ENCODE measurements at places on chromosomes 3 and 15.

- no peak for DNase-seq
These were observed 5.6 kb downstream of the LINGO1 start for GRCh38 chr15:77627067-77627466.

DNA sequence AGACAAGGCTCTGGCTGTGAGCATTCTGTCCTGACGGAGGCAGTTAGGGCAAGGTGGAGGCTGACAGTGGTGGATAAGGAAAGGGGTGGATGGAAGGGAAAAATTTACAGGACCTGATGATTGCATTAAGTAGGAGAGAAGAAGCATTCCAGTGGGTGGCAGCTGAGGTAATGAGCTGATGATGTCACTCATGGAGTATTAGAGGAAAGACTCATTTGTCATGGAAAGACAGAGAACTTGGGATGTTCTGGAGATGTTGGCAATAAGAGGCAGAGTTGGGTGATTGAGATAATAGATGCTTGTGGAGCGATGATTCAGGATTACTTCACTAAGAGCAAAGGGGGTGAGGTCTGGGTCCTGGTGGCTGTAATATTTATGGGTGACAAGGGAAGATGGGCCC, 63.6 kb upstream of the SCN5A start:
- no peak for DNase-seq

GRCh38 chr3:167814441-167814951, 79.0 kb downstream of the SERPINI1 start:
- no peak for DNase-seq

GRCh38 chr3:196440041-196440537, 7.9 kb upstream of the UBXN7 start:
- DNase-seq, result no peak

GRCh38 chr3:76941376-76941775, 98.5 kb upstream of the ROBO2 start:
- DNase-seq, result no peak

- DNase-seq, result no peak
These were observed 7.3 kb downstream of the ILDR1 start for GRCh38 chr3:122014741-122015140.

- DNase-seq, result no peak
These were observed 69.0 kb downstream of the TIGIT start for GRCh38 chr3:114362815-114363214.

- no peak for DNase-seq
These were observed at the start of gene CPLX3 for GRCh38 chr15:74826364-74826819. CPLX3 (plus strand) TSS chr15:74826627; CDS start chr15:74826704, 77 bp downstream.

- no peak for DNase-seq
These were observed 32.5 kb downstream of the MEF2A start for GRCh38 chr15:99598296-99598695.

GRCh38 chr3:174000675-174001074, 603.1 kb downstream of the NLGN1 start:
- DNase-seq, result no peak

GRCh38 chr3:64244011-64244942, 19.0 kb upstream of the PRICKLE2 start:
- no peak for DNase-seq

- DNase-seq, result no peak
These were observed 1.9 kb downstream of the VGLL4 start for GRCh38 chr3:11641683-11642430.

DNA sequence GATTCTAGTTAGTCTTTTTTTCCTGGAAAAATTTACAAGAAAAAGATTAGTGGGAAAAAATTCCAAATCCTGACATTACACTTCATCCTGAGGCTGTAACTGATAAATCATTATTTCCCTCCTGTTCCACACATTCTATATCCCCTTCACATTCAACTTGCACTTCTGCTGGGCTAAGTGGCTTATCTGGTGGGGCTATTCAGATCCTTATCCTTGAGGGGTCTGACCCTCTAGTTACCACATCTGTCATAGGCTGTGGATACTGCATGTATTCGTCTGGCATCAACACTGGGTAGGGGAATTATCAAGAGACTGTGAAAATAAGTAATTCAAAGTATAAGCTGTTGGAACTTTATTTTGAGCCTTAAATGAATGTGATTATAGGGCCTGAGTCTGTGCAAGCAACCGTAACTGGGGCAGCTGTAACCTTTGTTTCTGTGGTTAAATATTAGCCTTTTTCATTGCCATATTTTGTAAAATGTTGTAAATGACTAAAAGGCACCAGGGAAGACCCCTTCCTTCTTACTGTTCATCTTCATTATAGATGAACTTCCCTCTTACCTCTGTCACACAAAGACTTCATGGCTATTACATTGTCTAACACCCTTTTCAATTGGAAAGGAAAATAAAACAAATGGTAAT, 28.0 kb upstream of the TEX9 start:
- DNase-seq, result no peak

DNA sequence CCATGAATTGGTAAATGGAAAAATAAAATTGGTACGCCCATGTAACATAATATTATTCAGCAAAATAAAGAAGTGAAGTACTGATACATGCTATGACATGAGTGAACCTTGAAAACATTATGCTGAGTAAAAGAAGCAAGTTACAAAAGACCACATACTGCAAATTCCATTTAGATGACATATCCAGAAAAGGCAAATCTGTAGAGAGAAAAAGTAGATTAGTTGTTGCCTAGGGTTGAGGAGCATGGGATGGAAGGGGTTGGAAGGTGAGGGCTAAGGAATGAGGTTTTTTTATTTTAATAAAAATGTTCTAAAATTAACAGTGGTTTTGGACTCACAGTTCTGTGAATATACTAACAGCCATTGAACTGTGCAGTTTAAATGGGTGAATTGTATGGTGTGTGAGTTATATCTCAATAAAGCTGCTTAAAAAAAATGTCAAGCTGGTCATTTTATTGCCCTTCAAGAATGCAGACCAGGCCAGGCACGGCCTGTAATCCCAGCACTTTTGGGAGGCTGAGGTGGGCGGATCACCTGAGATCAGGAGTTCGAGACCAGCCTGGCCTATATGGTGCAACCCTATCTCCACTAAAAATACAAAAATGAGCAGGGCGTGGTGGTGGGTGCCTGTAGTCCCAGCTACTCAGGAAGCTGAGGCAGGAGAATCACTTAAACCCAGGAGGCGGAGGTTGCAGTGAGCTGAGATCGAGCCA, 8.1 kb upstream of the DLG1 start:
- DNase-seq, result no peak

GRCh38 chr3:64093825-64094712, 70.8 kb upstream of the PSMD6 start:
- DNase-seq, result no peak

GRCh38 chr3:126465928-126466544, 9.7 kb downstream of the ZXDC start:
- DNase-seq, result no peak

GRCh38 chr15:42802168-42802567, 65.2 kb upstream of the CDAN1 start:
- DNase-seq, result no peak

- no peak for DNase-seq
These were observed 9.2 kb downstream of the VILL start for GRCh38 chr3:37999836-38000235.

DNA sequence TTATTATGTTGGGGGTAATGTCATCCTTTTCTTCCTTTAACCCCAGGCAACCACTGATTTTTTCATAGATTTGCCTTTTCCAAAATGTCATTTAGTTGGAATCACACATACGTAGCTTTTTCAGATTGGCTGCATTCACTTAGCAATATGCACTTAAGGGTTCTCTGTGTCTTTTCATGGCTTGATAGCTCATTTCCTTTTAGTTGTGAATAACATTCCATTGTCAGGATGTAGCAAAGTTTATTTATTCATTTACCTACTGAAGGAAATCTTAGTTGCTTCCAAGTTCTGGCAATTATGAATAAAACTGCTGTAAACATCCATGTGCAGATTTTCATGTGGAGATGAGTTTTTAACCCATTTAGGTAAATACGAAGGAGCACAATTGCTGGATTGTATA, 125.4 kb downstream of the AGBL1 start:
- DNase-seq, result no peak

DNA sequence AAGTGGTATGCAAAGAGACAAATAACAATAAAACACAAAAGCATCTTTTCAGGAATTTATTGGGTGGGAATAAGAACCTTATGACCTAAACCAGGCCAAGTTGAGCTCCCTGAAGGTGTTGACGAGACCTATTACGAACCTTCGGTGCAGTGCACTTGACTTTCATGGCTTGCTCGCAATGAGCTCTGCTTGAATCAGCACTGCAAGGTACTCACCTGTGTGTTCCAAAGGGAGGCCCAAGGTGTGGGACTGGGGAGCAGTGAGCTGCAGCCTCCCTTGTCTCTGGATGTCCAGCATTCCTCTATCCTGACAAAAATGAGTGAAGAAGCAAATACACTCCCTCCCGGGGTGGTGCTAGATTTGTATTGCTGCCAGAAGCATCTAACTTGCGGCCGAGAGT, at the start of gene MDFIC2:
TSS of gene MDFIC2 (minus strand) at position 303 of the 400 bp plus-strand sequence. CDS start 665 bp downstream, outside the sequence.
- no peak for DNase-seq

GRCh38 chr3:66475386-66476020, 25.3 kb downstream of the LRIG1 start:
- DNase-seq, result no peak

DNA sequence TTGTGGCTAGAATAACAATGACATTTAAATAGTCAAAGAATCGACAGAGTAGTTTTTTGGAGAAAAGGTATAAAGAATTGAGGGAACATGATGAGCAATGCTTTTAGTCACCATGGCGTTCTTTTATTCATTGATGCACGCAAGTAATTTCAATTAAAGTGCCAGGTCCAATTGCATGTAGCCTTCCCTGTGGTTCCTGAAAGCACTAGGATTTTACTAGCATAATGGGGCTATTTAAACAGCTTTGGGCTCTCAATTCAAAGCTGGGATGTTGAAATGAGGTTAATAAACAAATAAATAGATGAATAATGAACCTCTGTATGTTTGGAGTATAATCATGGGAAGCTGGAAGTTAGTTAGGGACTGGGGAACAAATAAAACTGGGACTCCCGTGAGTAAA, 121.2 kb upstream of the GAP43 start:
- no peak for DNase-seq

GRCh38 chr15:88264622-88265021, 8.1 kb upstream of the NTRK3 start:
- DNase-seq, result no peak
